Stimulated activated CD4-positive, alpha-beta T cell treated with anti-CD3 and anti-CD28 coated beads, Interleukin-12 subunit alpha, Interleukin-12 subunit beta, amount 100 ng/mL, for 48 hours (primary cell): ENCODE measurements at places on chromosomes 6 and 20.
A peak's percentile ranks its signal among the peaks of the same experiment; 100 is the strongest.

- DNase-seq = peak; percentile 28
Measured at GRCh38 chr20:4666001-4666479, 55.7 kb upstream of the PRND start.

- no peak for DNase-seq
Measured at GRCh38 chr6:27593200-27593818, 120.4 kb upstream of the ZNF184 start.

- DNase-seq = no peak
Measured at GRCh38 chr20:50624351-50625016, 66.9 kb downstream of the RIPOR3 start.

DNA sequence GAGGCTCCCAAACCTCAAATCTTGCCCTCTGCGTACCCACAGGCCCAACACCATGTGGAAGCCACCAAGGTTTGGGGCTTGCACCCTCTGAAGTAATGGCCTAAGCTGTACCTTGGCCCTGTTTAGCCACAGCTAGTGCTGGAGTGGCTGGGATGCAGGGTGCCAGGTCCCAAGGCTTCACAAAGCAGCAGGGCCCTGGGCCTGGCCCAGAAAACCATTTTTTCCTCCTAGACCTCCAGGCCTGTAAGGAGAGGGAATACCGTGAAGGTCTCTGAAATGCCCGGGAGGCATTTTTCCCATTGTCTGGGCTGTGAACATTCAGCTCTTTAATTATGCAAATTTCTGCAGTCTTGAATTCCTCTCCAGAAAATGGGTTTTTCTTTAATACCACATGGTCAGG, 223.7 kb upstream of the CCN2 start:
- no peak for DNase-seq

DNA sequence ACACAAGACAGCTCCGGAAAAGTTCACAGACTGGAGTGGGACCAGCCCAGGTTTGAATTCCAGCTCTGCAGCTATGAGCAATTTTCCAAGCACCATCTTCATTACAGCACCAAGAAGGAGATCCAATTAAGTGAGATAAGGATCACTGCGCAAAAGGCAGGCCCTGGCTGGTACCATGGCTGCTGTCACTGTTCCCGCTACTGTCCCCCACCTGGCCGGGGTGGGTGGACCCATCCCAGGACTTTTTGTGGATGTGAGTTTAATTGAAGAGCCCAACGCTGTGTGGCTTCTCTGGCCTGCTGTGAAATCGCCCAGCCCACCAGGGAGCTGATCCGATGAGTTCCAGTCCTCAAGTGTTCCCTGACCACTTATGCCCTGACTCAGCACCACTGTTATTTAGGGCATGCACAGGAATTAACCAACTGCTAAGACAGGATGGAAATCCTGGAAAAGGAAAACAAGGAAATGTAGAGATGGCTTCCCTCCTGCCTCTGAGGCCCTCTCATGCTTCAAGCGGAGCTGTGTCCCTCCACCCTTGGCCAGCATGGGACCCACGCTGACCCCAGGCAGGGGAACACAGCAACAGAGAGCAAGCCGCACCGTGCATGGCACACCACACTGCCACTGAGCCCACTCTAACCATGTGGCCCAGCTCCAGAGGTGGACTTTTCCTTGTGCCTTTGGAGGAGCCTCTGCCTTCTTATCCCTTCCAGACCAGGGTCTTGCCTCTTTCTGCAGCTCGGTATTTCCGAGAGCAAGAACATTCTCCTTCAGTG, 150.0 kb upstream of the CST7 start:
- DNase-seq = no peak

DNA sequence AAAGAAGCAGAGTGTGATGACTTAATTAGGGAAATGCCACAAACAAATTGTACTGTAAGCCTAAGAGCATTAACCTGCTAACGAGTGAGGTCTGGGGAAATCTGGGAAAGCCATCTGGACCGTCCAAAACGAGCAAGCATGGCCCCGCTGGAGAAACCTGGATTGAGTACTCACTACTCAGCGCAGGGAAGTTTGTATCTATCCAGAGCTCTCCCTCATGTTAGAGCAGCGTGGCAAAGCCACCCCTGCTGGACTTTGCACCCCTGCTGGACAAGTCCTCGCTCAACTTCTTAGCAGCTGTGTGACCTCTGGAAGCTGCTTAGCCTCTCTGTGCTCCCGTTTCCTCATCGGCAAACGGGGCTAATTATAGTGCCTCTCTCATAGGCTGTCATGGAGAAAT, 37.3 kb downstream of the PSMG4 start:
- DNase-seq = no peak

DNA sequence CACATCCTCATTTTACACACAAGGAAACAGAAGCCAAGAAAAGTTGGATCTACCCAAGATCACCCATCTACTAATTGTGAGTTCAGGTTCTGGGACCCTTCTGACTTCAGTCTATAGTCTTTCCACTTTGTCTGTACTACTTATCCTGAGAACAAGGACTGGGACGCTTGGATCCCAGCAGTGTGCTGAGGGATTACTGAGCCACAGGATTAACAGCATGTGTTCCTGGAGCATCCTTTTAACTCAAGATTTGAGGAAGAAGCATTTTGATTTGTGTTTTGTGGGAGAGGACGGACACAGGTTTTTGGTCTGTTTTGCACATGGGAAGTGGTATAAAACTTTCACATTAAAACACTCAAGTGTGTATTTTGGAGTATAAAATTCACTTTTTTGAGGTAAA, 4.4 kb downstream of the ENPP4 start:
- no peak for DNase-seq

GRCh38 chr20:20536240-20536933, 168.5 kb downstream of the INSM1 start:
- no peak for DNase-seq

- DNase-seq = no peak
Measured at GRCh38 chr6:121158438-121158837, 175.8 kb downstream of the TBC1D32 start.

- no peak for DNase-seq
Measured at GRCh38 chr20:53495398-53496092, 98.1 kb downstream of the ZNF217 start.

DNA sequence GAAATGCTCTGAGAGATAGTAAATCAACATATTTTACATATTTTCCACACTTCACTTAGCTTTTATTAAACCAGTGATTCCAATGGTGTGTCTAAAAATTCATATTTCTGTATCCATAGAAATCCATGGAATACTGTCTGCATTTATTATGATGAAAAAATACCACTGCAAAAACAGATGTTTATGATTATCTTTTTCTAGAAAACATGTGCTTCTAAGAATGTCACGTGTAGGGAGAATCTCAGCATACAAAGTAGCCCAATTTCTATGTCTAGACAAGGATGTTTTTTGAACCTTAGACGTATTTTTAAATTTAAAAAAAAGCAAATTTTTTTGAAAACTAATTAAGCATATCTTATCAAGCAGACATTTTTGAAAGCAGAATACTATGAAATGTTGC, 622.4 kb downstream of the TENT5A start:
- no peak for DNase-seq

GRCh38 chr6:151627689-151628444, 134.1 kb downstream of the CCDC170 start:
- no peak for DNase-seq

- DNase-seq = no peak
Measured at GRCh38 chr20:47606414-47606982, 104.8 kb downstream of the NCOA3 start.

- no peak for DNase-seq
Measured at GRCh38 chr6:7821426-7821825, 89.2 kb downstream of the TXNDC5 start.

- DNase-seq = no peak
Measured at GRCh38 chr20:25863536-25864325, 167.1 kb upstream of the ZNF337 start.

DNA sequence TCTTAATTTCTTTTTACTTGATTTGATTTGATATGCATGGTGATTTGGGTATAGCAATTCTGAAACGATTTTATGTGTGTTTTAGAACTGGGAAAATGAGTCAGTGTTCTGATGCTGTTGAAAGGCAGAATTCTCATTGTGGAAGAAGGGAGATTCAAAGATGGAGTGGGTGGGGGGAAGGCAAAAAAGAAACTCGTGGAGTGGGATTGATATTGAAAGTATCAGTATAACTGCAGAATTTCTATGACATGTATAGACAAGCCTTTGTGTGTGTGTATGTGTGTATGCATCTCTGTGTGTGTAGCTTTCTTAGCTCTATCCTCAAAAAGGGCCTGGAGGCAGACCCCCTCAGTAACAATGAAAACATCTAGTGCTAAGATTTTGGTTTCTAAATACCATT, 184.3 kb upstream of the OLIG3 start:
- peak; percentile 23 for DNase-seq

- no peak for DNase-seq
Measured at GRCh38 chr6:154613137-154613676, 102.7 kb upstream of the CNKSR3 start.

DNA sequence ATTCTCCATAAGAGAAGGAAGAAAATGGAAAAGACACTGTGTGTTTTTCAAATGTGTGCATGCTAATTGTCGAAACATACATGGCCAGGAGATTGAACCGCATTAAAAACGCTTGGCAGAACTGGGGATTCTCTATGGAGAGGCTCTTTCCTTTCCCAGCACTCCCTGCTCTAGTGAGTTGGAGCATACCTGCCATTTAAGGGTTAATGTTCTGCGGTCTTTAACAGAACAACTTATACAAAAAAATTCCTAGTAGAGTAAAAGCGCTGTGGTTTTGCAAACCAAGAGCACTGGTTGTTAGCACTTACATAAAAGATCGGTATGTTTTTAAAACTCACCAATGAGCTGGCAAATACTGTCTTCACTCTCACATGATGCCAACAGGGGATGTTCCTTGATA, 1.5 kb downstream of the TAGAP start:
- no peak for DNase-seq

DNA sequence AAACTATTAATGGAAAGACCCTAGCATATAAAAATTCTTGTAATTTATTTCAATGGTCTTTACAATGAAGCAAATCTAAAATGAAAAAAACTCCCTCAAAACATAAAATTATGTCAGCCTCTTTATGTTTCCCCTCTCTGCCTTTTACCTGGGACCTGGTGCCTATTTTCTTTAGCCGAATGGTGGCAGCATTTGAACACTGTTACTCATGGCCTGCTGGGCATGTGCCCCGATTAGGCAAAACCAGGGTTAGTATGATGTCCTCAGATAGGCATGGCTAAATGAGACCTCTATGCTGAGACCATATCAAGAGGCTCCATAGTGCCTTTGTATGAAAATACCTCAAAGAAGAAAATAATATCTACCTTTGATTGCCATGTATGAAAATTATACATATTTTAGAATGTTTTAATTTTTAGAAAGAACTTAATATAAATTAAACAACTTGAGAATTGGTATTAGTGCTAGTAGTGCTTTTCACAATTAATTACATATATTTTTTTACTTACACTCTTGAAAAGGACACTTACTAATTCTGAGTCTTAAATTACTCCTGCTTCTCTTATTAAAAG, 22.5 kb upstream of the C6orf58 start:
- DNase-seq = peak; percentile 5

DNA sequence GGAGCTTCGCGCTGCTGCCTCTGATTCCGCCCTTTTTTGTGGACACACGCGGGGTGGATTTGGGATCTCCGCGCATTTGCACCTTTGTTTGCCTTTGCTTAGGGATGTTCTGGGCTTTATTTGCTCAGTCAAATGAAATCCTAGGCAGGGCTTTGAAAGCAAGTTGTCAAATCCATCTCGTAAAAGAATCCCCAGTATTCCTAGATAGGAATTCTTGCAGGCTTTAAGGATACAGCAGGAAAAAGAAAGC, 453 bp downstream of the CEP57L1 start:
- no peak for DNase-seq

- DNase-seq = no peak
Measured at GRCh38 chr20:24703284-24703610, 233.8 kb downstream of the SYNDIG1 start.

- DNase-seq = no peak
Measured at GRCh38 chr20:63080811-63081210, 74.0 kb upstream of the BHLHE23 start.

DNA sequence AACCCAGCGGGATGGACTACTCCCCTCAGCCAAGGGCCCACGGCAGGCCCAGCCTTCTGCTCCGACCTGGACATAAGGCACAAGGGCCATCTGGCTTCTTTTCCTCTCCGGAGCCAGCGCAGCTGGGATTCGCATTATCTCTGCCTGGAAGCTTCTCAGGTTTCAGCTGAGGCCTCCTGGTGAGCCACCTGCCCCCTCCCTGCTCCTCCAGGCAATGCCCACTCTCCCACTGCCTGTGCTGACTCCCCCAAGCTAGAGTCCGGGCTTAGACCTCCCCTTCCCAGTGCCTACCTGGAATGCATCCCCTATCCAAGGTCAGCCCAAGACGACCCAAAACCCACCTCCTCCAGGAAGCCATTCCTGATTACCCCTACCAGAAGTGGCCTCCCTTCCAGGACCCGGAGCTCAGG, 60.7 kb downstream of the EZR start:
- DNase-seq = no peak

- peak; percentile 71 for DNase-seq
Measured at GRCh38 chr20:50588034-50588736, 78.0 kb downstream of the PTPN1 start.

- no peak for DNase-seq
Measured at GRCh38 chr20:51563486-51564332, 21.2 kb upstream of the NFATC2 start.

DNA sequence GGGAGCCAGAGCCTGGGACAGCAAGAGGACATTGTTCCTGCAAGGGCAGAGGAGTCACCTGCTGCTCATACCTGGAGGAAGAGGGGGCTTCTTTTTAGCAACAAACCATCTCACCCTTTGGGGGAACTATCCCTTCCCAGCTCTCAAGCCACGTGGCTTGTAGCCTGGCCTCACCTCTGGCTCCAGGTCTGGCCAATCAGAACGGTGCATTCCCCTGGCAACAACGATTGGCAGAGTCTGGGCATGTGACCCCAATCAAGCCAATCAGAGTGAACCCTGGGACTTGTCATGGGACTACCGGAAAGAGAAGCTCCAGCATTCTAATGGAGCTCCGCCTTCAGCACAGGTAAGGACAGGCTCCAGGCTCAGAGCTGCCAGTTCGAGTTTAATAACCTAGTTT, 33.6 kb downstream of the KCNB1 start:
- DNase-seq = no peak
